ENCODE measurements at places on chromosomes 11 and 22.
A peak's percentile ranks its signal among the peaks of the same experiment; 100 is the strongest.

GRCh38 chr11:84691830-84692229 is 935.3 kb downstream of the DLG2 start:
- DNase-seq = no peak

GRCh38 chr22:48083502-48083901 is 1321.1 kb downstream of the TBC1D22A start:
- no peak for DNase-seq

- DNase-seq = no peak
Observed at GRCh38 chr11:117612177-117612576, 184.8 kb downstream of the DSCAML1 start.

DNA sequence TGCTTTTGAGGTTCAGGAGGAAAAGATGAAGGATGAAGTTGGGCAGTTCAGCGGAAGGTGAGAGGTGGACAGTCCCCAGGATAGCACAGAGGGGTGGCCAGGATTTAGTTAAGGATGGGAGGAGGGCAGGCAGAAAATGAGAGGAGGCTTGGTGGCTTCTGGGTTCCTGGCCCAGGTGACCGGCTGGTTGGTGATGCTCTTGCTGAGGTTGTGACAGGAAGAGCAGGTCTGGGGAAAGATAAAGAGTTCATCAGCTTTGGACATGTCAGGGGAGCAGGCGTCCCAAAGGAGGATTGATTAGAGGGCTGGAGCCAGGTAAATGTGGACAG is 27.6 kb upstream of the P2RY2 start:
- DNase-seq = no peak

- no peak for DNase-seq
Observed at GRCh38 chr11:13775471-13775870, 107.0 kb downstream of the FAR1 start.

DNA sequence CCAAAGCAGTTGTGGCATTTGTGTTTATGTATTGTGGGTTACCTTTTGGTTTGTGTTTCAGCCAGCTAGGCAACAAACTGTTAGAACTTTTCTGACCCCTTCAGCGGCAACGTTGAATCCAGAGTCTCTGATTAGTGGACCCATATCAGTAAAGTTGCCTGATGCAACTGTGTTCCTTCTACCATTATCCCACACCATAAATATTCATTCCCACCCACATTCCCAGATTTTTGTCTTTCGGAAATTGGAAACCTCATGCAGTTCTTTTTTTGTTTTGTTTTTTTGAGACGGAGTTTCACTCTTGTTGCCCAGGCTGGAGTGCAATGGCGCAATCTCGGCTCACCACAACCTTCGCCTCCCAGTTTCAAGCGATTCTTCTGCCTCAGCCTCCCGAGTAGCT is 30.7 kb upstream of the RBX1 start:
- DNase-seq = no peak

GRCh38 chr11:131664816-131665215 is 294.4 kb downstream of the NTM start:
- no peak for DNase-seq

DNA sequence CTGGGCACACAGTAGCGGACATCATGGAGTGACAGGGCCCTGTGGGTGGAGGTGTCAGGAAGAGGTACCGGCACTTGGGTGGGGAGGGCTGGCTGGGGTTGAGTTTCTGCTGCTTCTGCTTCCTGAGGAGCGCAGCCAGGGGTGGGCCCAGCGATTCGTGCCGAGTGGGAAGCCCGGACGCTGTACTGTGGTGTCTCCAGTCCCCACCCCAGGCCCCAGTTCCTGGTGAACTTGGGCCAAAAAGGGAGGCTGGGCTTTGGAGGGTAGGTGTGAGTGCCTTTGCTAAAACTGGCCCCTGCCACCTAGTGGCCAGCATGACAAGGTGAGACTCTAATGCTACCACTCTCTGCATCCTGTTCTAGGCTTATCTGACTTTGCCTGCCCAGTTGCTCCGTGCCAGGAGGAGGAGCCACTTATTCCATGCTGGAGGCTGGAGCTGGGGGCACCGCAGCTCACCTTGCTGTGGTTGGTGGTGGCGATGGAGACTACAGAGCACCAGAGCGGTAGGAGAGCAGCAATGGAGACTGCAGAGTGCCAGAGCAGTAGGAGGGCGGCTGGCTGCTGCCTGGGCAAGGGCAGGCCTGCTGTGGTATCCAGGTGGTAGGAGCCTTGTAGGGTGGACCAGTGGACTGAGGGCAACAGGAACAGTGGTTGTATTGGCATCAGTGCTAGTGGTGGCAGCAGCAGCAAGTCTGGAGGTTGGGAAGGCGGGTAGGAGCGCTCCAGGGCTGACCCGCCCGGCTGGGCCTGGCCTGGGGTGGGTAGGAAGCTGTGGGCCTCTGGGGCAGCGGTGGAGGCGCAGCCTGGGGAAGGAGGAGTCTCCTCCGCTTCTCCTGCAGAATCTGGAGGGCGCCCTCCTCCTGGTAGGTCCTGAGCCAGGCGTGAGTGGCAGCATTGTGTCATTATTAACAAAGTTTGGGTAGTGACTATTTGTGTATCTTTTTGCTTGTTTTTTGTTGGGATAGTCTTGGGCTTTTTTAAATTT is 2.2 kb upstream of the RFPL2 start:
- peak; percentile 42 for DNase-seq

DNA sequence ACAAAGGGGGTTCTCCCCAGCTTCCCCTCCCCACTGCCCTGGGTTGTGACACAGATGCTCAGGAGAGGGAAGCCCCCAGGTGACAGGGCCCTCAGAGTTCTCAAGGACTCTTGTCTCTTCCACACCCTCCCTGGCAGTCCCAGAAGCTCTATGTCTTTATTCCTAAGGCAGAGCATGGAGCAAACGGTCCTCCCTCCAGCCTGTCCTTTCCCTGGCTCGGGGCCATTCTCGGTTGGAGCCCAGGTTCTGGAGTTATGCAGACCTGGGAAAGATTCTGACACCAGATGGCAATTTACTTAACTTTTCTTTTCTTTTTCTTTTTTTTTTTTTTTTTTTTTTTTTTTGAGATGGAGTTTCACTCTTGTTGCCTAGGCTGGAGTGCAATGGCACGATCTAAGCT is 186.6 kb downstream of the CEP164 start:
- no peak for DNase-seq

- no peak for DNase-seq
Observed at GRCh38 chr11:44267750-44268613, 42.0 kb downstream of the ALX4 start.

Measured in HT1080 (cell line).